ENCODE measurements at places on chromosomes 7 and 10.

GRCh38 chr7:105285118-105285874, 103.4 kb downstream of the SRPK2 start:
- no peak for DNase-seq

DNA sequence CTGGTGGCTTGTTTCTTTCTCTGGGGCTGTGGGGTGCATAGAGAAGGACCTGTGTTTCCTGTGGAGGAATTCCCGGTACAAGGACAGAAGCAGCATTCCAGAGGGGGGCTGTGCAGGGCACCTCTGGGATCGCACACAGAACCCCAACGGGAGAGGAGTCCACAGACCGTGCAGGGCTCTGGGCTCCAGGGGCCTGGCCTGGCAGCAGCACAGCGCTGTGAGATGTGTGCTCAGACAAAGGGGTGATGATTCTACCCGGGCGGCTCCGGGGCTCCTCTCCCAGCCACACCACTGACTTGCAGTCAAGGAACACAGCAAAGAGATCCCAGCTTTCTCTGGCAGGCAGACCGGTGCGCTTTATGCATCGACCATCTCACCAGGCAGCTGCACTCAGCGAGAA, 6.9 kb upstream of the SHH start:
- no peak for DNase-seq

- DNase-seq, result no peak
Measured at GRCh38 chr7:116702046-116702785, 30.2 kb downstream of the MET start.

DNA sequence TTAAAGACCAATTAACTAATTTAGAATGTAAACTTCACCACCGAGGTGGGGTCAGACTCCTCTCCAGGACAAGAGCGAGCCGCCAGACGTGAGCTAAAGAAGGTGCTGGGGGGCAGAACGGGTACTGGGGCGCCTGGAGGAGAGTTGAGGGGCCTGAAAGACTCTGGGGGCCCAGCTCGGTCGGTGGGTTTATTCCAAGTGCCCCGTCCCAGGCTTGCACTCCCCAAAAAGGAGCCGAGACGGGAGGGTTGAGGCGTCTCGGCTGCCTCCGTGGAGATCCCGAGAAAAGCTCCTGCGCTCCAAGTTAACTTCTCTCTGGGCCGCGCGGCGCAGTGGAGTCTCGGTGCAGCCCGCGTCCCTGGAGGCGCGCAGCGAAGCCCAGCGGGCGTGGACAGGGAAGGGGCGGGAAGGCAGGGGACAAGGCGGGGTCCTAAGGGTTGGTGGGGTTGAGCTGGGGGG, 553.3 kb downstream of the TFEC start:
- no peak for DNase-seq

GRCh38 chr7:106329971-106330733, 45.4 kb upstream of the NAMPT start:
- DNase-seq, result no peak

DNA sequence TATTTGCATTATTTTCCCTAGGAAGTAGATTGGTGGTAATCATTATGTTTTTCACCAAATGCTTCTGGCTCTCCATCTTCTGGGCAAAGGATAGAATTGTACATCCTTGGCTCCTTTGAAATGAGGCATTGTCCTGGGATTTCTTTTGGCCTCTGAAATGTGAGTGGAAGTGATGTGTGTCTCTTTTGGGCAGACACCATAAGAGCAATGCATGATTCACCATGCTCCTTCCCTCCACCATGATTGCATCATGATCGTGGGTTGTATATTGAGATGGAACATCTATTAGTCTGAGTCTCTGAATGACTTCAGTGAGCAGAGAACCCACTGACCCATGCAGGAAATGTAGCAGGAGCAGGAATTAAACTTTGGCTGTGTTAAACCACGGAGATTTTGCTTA, 49.2 kb downstream of the ADRA2A start:
- DNase-seq, result no peak

All from pancreas (tissue), 10 donors.